ENCODE measurements at places on chromosomes 1 and 21.
A peak's percentile ranks its signal among the peaks of the same experiment; 100 is the strongest.

DNA sequence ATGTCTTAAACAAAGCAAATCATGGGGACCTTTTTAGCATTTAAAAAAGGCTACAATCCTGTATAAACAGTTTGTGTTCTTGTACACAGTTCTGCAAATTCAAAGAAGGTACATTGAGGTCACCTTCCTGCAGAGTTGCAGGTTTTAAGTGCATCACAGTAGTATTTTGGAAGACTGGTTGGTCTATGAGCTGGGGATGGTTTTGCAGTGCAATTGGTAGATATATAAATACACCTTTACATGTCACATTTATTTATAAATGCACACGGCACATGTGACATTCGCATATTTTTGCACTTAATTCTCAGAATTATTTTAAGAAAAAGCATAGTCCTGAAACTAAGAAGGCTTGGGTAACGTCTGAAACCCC, 599 bp upstream of the ITPKB start:
- no peak for DNase-seq

- DNase-seq = peak; percentile 92
Observed at GRCh38 chr1:245822996-245823395, 668.2 kb downstream of the KIF26B start.

DNA sequence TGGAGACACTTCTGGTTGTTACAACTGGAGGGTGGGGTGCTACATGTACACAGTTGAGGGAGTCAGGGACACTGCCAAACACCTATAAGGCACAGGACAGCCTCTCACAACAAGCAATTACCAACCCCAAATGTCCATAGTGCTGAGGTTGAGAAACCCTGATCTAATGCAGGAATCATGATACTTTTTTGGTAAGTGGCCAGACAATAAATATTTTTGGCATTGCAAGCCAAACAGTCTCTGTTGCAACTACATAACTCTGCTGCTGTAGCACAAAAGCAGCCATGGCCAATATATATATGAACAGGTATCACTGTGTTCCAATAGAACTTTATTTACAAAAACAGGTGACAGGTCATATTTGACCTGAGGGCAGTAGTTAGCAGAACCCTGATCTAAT, 177.5 kb downstream of the ASTN1 start:
- DNase-seq = no peak

DNA sequence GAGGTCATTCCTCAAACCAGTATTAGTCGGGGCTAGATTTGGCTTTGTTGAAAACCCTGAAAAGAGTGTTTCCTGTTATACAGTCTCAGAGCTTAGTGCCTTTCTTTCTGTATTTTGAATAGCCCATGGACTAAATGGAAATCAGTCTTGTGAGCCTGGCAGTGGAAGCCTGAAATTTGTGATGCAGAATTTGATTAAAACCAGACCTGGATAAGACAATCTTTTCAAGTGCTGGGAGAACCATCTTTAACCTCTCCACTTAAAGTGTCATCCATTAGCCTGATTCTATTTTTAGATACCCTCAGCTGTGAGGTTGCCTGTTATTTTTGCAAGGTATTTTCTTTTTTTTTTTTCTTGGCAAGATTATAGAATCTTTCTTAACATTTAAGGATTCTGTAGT, 19.5 kb downstream of the ACTN2 start:
- no peak for DNase-seq

GRCh38 chr1:119914071-119914470, 17.8 kb upstream of the ADAM30 start:
- no peak for DNase-seq

GRCh38 chr21:29265690-29266479, 32.8 kb upstream of the BACH1 start:
- no peak for DNase-seq

GRCh38 chr1:91603409-91603808, 102.8 kb downstream of the CDC7 start:
- no peak for DNase-seq
